NB4 (cell line): ENCODE measurements at places on chromosomes 5 and 9.
A peak's percentile ranks its signal among the peaks of the same experiment; 100 is the strongest.

GRCh38 chr5:6849316-6850105, 136.3 kb downstream of the TENT4A start:
- DNase-seq = peak; percentile 38

GRCh38 chr9:131312246-131312645, 22.7 kb downstream of the PLPP7 start:
- no peak for DNase-seq

- DNase-seq = no peak
Observed at GRCh38 chr5:145660897-145661640, 174.1 kb downstream of the PRELID2 start.

DNA sequence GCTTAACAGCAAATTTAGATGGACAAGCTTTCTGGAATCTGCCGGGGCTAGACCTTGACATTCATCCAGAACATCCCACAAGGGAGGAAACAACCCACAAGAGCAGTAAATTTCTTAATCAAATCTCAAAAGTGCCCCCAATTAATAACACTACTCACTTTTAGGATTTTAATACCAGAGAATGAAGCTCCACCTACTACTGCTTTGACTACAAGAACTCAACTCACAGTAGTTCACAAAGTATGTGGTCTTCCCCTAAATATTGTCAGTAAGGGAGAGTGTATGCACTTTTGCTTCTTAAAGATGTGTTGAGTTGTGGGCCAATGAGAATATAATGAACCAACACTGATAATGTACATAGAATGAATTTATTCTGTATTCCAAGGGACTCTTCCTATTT, 94.7 kb downstream of the EBF1 start:
- no peak for DNase-seq

DNA sequence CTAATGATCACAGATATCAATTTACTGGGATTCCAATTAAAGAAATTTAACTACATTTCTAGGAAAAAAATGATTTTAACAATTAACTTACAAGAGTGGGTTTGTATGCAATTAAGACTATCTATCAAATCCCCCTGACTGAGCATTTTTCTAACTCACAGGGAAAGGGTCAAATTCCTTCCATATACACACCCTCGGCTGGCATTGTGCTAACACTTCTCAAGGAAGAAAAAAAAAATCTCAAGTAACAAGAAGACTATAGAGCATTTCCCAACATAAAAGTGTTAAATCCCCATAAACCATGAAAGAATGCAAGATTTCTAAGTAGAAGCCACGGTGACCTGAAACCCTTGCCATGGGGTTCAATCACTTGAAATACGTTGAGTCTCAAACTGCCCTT, 368.8 kb downstream of the GLIS3 start:
- no peak for DNase-seq

- no peak for DNase-seq
Observed at GRCh38 chr5:68273717-68274409, 58.3 kb downstream of the PIK3R1 start.

GRCh38 chr5:114391321-114391720, 29.5 kb downstream of the KCNN2 start:
- DNase-seq = no peak

DNA sequence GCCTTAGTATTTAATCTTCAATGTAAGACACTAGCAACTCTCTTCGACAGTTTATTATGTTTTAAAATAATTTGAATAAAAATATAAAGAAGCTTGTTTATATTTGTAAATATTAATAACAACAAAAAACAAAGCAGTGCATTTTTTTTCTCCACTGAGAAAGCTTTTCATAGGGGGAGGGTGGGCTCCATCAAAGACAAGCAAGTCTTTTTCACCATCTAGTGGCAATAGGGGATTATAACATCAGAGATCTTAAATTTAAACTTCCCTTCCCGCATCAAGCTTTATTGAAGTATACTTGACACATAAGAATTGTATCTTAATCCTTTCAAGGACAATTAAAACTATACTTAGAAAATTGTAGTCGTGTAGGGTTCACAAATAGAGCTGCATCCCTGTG, 9.3 kb upstream of the OR13F1 start:
- peak; percentile 16 for DNase-seq

GRCh38 chr9:2134391-2134790, 119.2 kb downstream of the SMARCA2 start:
- DNase-seq = no peak

DNA sequence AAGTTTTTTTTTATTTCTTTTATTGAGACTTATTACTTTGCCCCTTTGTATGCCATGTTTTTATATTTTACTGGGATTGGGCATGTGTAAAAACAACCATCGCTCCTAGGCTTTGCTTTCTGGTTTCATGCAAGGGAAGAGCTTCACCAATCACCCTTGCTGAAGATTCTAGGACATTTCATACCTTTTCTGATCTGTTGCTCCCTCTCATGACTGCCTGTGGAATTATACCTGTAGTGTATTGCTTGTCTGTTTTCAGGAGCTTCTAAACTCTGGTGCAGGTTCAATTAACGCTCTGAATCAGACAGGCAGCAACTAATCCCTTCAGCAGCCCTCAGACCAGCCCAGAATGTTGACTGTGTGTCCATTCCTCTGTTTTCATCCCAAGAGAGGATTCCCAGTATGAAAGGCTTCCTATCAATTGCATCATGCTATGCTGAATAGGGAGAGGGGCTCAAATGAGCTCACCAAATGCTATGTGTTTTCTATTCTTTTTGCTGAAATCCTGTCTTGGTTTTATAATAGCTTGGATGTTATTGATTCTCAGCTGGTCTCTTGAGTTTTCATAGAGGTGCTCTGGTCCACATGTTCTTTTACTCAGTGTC, 572.9 kb upstream of the CDH6 start:
- no peak for DNase-seq

GRCh38 chr5:78112931-78113330, 181.6 kb downstream of the AP3B1 start:
- DNase-seq = no peak

DNA sequence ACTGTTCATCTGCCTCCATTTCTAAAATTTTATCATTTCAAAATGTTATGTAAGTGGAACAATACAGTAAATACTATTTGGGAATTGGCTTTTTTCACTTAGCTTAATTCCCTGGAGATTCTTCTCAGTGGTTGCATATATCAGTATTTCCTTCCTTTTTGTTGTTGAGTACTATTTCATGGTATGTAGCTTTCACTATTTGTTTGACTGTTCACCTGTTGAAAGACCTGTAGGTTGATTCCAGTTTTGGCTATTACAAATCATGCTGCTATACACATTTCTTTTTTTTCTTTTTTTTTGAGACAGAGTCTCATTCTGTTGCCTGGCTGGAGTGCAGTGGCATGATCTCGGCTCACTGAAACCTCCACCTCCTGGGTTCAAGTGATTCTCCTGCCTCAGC, 33.0 kb upstream of the PWWP2A start:
- DNase-seq = no peak

DNA sequence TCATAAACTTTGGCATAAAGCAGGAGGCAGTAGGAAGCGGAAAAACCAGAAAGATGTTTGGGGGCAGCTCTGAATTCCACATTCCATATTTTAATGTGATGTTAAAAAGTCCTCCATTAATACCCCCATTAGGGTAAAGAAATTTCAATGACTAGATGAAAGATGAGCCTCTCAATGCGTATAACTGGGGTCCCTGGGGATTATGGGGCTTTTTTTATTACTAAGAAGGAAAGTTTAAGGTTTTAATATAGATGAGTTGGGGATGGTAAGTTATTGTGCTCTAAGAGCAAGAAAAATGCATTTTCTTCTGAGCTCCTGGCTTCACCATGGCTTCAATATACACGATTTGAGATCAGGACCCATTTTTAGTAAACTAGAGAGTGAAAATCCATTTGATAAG, 321.9 kb downstream of the CDK5RAP2 start:
- no peak for DNase-seq

GRCh38 chr5:122073864-122074263, 4.2 kb downstream of the LOX start:
- no peak for DNase-seq

DNA sequence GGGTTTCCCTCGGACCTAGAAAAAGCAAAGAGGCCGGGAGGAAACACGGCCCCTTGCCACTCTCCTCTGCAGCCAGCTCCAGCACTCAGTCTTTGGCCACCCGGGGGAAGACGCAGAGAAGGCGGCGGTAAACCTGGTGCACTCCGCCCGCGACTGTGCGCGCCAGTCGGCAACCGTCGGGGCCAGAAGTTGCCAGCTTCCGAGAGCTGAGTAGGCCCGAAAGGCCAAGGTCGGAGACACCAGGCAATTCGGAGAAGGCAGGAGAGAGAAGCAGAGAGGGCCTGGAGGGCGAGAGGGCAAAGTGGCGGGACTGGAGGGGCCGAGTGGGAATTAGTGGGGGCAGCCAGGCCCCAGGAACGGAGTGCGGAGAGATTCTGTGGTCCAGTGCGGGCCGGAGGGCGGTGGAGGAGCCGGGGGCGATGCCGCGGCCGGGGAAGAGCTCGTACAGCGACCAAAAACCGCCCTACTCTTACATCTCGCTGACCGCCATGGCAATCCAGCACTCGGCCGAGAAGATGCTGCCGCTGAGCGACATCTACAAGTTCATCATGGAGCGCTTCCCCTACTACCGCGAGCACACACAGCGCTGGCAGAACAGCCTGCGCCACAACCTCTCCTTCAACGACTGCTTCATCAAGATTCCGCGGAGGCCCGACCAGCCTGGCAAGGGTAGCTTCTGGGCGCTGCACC, at the start of gene FOXB2:
Gene FOXB2 (plus strand): TSS at position 420 of the 690 bp plus-strand sequence. CDS start 0 bp downstream, at position 420.
- no peak for DNase-seq

DNA sequence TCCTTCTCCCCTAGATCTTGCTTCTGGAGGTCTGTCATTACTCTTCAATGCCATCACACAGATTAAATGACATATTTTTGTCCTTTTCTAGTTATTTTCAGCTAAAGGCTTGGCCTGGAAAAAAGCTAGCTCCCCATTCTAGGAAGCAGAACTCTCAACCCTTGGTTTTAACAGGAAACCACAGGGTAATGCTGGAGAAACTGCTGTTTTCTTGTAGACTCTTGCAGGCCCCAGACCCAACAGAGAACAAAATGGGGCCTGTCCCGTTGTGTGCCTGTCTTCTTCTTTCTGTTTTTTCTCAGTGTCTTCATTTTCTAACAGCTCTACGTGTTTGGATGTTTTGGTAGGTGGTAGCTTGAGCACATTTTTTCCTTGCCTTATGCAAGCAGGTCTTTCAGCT, 21.5 kb downstream of the DCANP1 start:
- peak; percentile 87 for DNase-seq

DNA sequence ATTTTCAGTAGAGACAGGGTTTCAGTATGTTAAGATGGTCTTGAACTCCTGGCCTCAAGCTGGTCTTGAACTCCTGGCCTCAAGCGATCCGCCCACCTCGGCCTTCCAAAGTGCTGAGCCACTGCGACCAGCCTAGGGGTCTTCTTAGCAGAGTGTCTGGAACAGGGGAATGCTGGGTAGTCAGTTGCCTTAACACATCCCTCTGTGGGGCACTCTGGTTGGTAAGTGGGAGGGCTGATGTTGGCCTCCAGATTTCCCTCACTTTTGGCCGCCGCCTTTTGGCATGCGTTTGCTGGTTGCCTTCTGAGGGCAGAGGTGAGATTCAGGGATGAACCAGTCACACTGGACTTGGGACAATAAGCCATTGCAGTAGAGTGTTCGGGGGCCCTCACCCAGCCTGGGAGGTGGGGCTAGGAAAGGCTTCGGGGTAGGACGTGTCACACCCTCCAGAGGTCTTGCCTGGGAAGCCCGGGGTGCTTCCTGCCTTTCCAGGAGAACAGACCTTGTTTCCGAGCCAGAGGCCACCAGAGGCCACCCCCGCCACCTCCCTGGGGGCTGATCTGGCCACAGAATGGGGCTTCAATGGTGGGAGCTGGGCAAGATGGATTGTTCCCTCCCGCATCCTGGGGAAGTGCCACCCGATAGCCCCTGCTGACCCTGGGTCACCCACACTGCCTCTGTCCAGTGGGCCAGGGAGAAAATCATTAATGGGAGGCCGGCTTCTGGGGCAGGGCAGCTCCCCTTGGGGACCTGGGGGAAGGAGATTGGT, 13.3 kb downstream of the FGF18 start:
- DNase-seq = no peak

DNA sequence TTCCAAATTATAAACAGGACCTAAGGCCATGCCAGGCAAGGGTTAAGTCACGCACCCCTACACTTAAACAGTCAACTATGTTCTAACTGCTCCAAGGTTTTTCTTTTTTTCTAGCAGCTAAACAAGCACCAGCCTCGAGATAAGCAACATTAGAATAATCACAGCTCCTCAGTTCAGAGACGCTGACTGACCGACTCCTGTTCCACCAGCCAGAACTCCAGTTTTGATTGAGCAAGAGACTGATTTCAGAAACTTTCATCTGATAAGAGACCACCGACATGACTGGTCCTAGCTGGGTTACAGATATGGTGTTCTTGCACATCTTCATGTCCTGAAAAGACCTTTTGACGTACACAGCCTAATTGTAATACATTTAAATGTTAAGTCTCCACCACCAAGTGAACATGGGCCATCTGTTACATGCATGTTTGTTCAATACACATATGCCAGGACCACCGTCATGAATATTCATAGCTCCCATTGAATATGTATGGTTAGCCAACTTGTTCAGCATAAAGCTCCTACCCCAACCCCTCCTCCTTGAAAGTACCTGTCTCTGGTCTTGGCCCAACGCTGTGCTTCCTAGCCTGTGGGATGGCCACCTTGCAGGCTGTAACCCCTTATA, 23.7 kb upstream of the OTULINL start:
- peak; percentile 78 for DNase-seq

- DNase-seq = no peak
Observed at GRCh38 chr5:142911775-142912174, 141.6 kb downstream of the ARHGAP26 start.

DNA sequence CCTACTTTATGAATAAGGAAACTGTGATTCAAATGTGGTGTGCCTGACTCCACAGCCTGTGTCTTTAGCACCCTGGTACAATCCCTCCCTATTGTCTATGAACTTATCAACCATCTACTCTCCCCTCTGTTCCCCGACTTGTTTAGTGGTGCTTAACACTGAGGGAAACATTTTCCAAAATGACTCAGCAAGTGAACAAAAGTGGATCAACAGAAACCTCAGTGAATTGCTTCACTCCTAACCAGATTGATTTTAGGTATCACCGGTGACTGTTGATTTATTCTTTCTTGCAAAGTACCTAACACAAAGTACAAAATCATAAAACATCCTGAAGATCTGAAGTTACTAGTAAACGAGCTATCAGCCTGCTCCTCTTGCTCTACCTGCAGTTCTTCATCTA, 42.1 kb upstream of the RAPGEF6 start:
- DNase-seq = no peak

DNA sequence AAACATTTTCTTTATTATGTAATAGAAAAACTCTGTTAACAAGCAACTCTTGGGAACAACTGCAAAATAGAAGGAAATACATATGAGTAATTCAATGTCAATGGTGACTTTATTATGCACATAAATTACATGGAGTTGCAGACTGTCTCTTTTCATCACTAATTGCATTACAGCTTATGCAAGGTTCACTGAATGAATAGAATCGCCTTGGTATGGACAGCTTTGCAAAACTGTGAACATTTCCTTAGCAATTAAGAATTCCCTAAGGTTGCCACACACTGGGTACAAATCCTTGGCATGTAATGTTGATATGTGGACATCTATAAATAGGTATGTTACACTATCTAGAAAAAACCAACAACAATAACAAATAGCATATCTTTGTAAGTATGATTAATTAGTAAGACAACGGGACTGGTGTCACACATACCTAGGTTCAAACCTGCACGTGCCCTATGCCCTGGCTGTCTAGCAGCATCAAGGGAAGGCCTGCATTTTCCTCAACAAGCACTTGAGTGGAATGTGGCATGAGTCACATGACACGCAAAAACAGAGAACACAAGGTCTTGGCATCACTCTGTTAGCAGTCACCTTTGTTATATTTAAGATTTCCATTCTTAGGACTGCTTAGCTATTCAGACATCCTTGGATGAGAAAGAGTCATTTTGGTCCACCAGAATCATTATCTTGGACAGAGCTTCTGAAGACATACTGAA, 263.9 kb downstream of the CTNND2 start:
- no peak for DNase-seq
